Activated effector memory CD4-positive, alpha-beta T cell treated with anti-CD3 and anti-CD28 coated beads, Interleukin-2, amount 50 U/mL, for 16 hours (primary cell): ENCODE measurements at places on chromosomes 7 and 10.

DNA sequence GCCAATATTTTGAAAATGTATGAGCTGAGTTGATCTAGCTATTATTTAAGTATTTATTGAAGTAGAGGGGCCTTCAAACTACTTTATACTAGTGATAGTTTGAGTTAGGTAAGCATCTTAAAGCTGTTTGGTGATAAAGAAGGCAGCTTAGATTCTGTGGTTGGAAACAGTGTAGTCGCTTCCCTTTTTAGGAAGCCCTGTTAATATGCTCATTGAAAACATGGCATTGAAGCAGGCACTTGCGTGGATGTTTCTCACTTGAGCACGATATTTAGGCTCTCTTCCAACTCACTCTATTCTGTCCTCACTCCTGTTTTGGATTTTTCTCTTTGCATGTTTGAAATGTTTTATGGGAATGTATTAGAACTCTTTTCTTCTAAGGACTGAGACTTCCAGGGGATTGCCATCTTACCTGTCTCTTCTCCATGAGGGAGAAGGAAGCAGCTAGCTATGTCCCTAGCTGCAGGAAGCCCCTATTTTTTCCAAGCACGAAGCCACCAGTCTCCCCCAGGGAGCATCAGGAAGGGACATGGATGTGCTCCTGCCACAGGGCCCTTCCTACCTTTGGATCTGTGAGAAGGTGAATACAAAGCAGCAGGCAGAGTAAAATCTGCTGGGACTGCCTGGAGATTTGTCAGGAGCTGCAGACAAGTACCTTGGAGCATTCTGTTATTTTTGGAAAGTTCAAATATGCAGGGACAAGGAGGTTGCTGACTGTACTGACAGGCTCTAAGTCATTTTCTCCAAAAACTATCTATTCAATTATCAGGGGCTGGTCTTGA is 22.0 kb upstream of the BMPR1A start:
- DNase-seq: no peak

GRCh38 chr10:121791761-121792160 is 136.1 kb downstream of the ATE1 start:
- DNase-seq: no peak

DNA sequence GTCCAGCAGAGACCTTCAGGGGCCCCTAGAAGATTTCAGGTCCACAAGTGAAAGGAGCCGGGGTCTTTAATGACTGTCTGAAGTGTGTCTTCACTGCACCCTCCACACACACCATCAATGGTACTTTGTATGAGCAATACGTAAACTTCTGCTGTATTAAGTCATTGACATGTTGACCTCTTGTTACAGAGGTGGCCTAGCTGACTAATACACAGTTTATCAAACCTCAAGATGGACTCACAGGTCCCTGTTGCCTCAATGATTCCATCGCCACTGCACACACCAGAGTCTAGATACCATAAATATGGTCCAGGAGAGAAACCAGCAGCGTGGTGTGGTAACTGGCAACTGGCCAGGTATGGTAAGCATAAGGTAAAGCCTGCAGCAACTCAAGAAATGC is 19.5 kb downstream of the KCNMA1 start:
- no peak for DNase-seq

DNA sequence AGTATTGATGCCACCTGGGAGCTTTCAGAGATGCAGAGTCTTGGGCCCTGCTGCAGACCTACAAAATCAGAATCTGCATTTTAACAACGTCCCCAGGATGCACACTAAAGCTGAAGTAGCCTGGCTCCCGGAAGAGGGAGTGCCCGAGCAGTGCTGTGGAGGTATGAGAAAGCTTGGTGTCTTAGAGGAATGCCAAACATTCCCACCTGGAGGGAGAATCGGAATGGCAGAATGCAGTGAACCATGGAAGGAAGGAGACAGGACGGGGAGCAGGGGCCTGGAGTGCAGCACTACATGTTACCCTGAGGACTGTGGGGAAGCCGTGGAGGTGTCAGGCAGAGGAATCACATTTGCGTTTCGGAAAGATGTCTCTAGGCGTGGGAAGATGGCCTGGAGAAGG is 90.9 kb downstream of the AOAH start:
- no peak for DNase-seq

- DNase-seq: no peak
Measured at GRCh38 chr10:66204838-66205237, 721.0 kb upstream of the LRRTM3 start.

- no peak for DNase-seq
Measured at GRCh38 chr7:36048141-36048901, 104.7 kb upstream of the EEPD1 start.

DNA sequence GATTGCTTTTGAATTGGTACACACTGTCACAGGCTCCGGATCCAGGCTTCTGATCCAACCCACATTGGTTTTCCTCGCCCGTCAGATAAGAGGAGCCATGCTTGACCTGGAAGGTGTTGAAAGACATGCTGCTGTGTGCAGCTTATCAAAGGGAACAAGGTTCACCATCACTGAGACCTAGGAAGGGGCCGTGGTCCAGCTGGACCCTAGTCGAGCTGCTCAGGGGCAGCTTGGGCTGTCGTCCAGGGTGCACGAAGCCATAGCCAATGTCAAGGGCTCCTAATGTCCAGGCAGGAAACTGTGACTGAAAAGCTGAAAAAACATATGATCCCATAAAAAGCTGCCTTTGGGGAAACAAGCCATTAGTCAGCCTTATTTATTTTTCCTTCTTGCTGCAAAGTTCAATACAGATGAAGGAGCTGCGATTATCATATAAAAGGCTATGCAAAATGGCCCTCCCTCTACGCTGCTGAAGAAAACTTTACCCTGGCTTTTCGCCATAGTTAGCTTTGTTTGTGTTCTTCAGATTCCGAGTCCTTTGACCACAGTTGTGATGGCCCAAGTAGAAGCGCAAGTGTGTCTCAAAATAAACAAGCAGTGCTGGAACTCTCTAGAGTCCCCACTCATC is 118.0 kb downstream of the CREB5 start:
- no peak for DNase-seq

DNA sequence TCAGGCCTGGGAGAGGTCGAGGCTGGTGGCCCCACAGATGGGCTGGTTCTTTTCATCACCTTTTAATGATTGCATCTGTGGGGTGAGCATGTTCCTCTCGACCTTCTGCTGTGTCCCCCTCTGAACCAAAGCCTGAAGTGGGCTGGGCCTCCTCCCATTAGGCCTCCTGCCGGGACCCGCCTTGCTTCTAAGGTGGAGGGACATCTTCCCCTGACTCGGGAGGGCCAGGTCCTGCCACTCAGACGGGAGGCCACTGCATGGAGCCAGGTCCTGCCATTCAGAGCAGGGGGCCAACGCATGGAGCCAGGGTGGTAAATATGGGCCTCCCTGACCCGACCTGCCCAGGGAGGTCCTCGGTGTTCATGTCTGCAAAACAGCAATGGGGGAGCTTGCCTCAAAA is 188.4 kb downstream of the EBF3 start:
- DNase-seq: peak; percentile 58

- no peak for DNase-seq
Measured at GRCh38 chr10:126842836-126843235, 62.4 kb upstream of the DOCK1 start.

- DNase-seq: no peak
Measured at GRCh38 chr7:12351843-12352242, 51.8 kb downstream of the VWDE start.

DNA sequence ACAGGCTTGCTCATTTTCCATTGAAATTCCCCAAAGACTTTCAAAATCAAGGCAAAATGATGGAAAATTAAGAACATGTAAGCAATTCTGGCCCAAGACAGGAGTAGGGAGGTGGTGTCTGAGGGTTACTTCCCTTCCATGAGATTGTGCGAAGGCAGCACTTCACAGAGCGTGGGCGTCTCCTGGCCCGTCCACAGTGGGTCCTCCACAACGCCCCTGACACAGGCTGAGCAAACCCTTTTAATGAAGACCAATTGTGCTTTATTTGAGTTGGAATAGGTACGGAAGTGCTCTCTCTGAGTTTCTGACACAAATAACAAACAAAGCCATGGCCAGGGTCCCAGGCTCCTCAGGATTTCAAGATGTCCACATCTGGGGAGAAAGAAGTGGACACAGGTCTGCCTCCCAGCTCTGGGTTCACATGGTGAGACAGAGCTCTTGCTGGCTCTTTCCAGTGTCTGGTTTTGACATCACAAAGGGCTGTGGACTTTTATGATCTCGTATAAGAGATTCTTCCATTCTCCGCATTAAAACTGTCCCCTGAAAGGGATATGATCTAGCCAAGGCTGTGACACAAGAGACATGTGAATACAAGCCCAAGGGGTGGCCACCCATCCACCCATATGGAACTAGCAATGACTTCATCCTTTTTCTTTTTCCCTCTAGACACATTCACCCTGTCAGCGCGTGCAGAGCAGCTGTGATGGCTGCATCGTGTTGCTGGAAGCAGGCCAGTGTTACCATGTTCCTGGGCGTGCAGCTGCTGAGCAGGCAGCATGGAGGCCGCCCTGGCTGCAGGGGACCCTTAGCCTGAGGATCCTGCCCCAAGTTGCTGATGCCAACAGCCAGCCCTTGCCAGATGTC is 145.6 kb downstream of the ADAM12 start:
- no peak for DNase-seq

DNA sequence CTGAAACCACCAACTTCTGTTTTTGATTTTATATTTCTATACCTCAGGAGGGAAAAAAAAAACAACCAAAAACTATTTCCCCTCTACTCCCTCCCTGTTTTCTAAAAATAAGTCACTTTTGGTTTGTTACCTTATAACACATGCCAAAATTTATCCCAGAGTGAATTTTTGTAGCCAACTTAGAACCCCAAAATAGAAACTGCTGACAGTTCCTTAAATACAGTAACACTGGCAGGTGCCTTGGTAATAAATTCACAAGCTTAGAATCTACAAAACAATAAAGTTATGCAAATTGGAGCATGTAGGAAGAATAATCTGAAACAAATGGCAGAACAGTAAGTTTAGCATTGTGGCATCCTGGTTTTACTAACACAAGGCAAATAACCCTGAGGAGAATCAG is 165.0 kb upstream of the HDAC9 start:
- DNase-seq: no peak

DNA sequence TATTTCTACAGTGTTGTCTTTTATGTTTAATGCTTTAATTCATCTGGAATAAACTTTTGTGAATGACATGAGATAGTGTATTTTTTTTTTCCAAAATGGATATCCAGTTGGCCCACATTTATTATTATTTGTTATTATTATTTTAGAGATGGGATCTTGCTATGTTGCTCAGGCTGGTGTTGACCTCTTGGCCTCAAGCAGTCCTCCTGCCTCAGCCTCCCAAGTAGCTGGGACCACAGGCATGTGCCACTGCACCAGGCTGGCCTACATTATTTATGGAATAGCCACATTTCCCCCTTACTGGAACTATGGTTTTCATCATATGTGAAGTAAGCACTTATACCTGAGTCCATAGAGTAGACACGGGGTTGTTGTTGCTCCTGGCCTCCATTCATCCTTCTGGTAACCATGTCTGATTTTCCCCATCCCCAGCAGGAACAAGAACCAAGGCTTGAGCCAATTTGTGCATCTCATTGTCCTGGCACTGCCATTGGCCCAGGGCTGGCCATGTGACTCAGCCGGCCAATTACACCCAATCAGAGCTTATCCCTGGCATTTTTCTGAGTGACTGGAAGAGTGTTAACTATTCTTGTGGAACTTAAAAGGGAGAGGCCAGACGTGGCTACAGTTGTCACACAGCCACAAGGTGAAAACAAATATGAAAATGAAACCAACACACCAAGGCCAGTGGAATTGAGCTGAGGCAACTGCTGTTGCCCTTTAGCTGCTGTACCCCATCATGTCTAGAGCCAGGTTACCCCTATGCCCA is 23.1 kb downstream of the PRF1 start:
- no peak for DNase-seq

DNA sequence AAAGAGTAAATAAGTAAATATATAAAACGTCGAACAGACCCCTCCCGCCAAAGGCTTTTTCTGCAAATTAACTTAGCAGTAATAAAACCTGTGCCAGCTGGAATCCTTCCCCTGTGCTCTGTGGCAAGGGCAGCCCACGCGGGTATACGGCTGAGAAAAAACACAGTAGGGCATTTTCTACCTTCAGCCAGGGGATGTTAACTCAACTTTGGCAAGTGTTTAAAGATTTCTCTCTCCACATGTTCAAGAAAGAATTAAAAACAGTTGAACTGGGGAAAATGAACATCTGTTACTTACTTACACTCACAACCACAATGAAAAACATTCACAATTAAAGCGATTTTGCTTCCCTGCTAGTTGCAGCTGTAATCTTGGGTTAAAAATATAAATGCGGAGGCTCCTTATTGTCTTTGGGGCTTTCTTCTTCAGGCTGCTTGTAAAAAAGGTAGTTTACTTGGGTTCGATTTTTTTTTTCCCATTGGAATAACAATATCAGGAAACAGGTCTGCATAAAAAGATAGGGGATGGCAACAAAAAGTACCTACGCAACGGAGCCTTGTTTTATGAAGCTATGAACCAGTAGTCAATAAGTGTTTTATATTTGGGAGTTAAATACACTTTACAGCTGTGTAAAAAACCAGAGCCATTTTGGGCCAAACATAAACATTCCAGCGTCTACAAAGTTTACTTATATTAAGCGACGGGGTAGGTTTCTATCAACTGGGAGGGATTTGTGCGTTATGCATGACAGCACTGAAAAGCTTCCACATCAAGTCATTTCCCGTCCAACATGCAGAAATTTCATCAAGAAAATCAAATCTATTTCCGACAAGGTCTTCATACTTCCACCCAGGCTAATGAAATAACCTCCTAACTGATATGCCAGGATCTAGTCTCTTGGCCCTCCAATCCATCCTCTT is 132.7 kb downstream of the TAX1BP1 start:
- no peak for DNase-seq

- no peak for DNase-seq
Measured at GRCh38 chr10:10293481-10293951, 724.2 kb upstream of the CELF2 start.

DNA sequence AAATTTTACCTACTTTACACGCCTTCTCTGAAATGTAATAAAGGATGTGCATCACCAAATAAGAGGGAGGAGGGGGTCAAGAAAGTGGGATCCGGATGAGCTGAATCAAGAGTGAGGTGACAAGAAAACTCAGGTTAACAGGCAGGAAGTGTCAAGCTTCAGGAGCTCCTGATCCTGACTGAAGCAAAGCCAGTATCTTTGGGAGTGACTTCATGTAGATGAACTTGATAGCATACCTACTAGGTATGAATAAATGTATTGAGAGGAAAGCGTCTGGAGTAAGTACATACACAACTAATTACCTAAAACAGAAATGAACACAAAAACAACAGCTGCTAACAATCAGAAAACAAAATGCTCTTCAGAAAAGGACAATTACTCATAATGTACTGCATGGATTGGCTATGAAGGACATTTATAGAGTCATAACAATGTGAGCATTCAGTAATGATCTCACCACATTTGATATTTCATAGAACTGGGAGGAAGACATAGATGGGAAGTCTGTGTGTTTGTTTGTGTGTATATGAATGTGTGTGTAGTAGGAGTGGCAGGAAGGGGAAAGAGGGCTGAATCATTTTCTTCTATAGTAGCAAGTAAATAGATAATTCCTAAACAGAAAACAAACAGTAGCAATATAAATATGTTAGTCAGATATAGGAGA is 29.4 kb downstream of the PRKG1 start:
- no peak for DNase-seq

GRCh38 chr7:45888185-45888992 is at the start of gene IGFBP1:
TSS of gene IGFBP1 (plus strand) at chr7:45888488. CDS start at chr7:45888653, 165 bp downstream.
- DNase-seq: no peak

GRCh38 chr10:79925614-79926013 is 23.3 kb downstream of the SFTPD start:
- DNase-seq: no peak
